Left hindlimb (tissue), 1 donor: ENCODE measurements at places on chromosomes 11 and 22.
A peak's percentile ranks its signal among the peaks of the same experiment; 100 is the strongest.

GRCh38 chr22:19382240-19382639 lies 49.3 kb downstream of the HIRA start:
- no peak for DNase-seq

DNA sequence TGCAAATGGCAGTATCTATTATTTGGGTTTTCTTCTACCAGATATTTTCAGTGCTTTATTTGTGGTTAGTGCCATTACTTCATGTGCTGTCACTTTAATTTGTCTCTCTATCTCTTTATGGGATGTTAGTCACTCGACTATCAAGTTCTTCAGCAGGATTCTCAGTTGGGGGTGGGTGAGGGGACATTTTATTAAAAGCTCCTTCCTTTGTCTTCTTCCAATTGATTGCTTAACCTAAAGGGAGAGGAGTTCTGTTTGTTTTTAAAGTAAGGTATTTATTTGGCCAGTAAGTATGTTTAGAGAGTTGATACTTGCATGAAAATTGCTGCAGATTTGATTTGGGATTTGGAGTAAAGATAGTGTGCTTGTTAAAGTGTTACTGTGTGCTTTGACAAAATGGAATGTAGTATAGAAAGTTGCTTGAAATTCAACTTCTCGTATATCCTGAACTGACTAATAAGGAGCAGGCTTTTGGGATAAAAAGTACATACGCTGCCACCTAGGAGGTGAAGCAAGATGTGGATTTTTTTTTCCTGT lies 10.3 kb downstream of the YAP1 start:
- no peak for DNase-seq

GRCh38 chr22:22195265-22196017 lies 49.1 kb upstream of the VPREB1 start:
- DNase-seq = no peak

DNA sequence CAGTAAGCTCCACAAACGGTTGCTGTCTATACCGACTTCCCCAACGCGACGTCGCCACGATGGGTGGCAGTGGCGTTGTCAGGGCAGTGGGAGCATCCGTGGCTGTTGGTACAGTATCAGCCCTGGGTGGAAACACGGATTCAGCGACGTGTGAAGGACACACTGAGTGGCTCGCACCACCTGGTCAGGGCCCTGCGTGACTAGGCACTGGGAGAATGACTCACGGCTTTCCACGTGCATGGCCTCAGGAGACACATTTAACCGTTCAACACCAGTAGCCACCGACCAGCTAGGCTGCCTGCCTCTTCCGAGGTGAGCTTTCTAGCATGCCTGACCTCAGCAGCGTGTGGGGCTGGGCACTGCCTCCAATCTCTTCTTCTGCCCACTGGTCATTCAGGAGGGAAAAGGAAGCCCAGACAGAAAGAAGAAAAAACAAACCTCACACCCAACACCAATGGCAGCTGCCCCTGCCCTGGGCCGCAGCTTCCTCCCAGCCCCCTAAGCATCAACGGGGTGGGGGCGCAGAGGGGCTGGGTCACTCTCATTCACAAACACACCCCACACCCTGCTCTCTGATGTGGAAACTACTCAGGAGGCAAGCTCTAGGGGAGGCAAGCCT lies 59.0 kb downstream of the MYH9 start:
- DNase-seq = no peak

DNA sequence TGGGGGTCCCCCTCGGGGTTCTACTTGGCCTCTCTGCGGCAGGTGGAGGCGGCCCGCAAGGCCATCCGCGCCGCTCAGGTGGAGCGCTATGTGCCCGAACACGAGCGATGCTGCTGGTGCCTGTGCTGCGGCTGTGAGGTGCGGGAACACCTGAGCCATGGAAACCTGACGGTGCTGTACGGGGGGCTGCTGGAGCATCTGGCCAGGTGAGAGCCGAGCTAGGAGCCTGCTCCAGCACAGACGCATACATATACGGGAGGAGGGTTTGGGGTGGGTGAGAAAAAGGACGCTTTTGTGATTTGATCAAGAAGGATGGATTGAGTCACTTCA lies 415 bp downstream of the CENATAC start:
- DNase-seq = no peak

GRCh38 chr11:8233691-8234424 lies 29.8 kb downstream of the LMO1 start:
- DNase-seq = no peak

DNA sequence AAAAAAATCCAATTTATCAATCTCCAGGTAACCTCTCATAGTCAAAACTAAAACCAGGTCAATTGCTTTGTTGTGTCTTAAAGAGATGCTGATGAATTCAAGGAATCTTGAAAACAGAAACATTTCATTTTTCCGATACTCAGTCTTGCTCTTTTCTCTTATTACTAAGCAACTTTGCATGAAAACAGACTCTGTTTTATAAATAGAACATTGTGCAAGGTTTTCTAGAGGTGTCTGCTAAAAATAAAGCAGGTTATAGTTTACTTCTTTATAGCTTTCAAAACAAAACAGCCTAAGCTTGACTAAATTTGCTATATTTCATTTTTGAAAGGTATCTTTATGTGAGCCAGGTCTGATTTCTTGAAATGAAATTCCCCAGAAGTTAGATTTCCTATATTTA lies 109.3 kb downstream of the ARL14EP start:
- no peak for DNase-seq

- no peak for DNase-seq
These were observed 11.4 kb downstream of the RTN4R start for GRCh38 chr22:20256551-20257211.

DNA sequence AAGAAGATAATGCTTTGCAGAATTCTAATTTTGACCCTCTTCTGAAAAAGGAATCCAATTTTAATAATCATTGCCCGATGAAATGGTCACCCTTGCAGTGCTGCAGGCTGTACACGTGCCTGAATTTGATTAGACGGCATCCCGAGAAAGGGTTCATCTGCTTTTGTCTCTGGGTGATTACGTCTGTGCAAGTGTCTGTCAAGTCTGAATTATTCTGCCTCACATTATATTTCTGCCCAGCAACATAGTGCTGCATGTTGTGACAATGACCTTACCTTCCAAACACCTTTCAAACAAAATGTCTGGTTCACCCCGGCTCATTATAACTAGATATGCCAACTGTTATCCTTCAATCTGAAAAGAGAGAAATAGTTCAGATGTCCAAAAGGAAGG lies 164.1 kb downstream of the MAML2 start:
- no peak for DNase-seq

GRCh38 chr11:79262221-79262620 lies 178.6 kb downstream of the TENM4 start:
- DNase-seq = no peak

- DNase-seq = peak; percentile 71
These were observed 48.2 kb downstream of the MORC2 start for GRCh38 chr22:30920407-30920806.
